Cardiac muscle cell (in vitro differentiated cells and primary cell): ENCODE measurements at places on chromosomes 5 and 9.

DNA sequence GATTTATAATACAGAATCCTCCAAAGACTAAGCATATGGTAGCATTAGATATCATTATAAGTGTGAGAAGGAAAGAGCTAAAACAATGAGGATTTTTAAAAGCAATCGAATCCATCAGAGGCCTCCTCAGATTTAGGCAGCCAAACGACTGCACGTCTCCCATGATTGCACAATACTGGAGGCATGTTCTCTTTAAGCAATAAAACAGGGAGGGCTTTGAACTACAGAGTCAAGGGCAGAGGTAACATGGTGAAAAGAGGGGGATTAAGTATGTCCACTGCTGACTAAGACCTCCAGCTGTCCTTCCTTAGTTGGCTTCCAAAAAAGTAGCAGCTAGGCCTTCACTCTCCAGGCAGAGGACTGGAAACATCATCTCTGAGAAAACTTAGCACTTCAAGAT lies 298.7 kb upstream of the RGMB start:
- DNase-seq, result no peak

GRCh38 chr5:26482810-26483375 lies 555.5 kb downstream of the CDH9 start:
- DNase-seq, result peak; percentile 55

GRCh38 chr9:69946800-69947437 lies 96.7 kb upstream of the MAMDC2 start:
- no peak for DNase-seq

DNA sequence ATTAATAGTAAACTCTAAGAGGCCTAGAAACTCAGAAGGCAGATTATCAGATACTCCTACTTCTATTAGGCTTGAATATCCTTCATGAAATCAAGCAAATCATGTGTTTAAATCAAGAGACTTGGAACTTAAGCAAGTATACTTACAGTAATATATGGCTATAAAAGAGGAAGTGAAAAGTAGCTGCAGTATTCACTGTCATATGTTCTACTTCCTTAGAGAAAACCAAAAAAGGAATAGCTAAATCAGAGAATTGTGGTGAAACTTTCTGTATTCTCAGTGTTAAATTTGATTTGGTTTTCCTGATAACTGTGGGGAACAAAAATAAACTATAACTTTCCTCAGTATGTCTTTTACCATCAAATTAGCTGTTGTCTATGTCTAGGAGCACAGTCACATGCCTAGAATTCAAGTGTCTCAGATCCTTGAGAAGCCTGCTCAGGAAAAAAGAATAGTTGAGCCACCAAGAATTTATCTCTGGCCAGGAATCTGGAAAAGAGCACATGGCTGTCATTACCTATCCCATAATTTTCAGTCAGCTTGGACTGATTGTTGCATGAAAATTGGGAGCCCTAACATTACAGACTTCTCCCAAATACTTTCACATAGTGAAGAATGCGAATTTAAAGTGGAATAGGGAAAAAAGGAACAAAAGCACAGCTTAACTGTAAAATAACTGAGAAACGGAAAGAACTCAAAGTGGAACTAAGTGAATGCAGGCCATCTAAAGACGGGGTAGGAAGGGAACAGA lies 1.7 kb downstream of the FKBP15 start:
- no peak for DNase-seq

DNA sequence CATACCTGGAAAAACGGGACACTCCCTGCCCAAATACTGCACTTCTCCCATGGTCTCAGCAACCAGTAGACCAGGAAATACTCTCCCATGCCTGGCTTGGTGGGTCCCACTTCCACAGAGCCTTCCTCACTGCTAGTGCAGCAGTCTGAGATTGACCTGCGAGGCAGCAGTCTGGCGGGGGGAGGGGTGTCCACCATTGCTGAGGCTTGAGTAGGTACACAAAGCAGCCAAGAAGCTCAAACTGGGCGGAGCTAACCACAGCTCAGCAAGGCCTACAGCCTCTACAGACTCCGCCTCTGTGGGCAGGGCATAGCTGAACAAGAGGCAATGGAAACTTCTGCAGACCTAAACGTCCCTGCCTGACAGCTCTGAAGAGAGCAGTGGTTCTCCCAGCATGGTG lies 191.5 kb upstream of the FTMT start:
- no peak for DNase-seq

GRCh38 chr9:16308645-16309044 lies 561.8 kb downstream of the BNC2 start:
- no peak for DNase-seq

- DNase-seq, result no peak
Measured at GRCh38 chr9:112550531-112550930, 63.9 kb downstream of the KIAA1958 start.

- peak; percentile 76 for DNase-seq
Measured at GRCh38 chr5:17289681-17290539, 72.5 kb downstream of the BASP1 start.

GRCh38 chr5:53545744-53546143 lies 14.7 kb upstream of the NDUFS4 start:
- DNase-seq, result no peak

DNA sequence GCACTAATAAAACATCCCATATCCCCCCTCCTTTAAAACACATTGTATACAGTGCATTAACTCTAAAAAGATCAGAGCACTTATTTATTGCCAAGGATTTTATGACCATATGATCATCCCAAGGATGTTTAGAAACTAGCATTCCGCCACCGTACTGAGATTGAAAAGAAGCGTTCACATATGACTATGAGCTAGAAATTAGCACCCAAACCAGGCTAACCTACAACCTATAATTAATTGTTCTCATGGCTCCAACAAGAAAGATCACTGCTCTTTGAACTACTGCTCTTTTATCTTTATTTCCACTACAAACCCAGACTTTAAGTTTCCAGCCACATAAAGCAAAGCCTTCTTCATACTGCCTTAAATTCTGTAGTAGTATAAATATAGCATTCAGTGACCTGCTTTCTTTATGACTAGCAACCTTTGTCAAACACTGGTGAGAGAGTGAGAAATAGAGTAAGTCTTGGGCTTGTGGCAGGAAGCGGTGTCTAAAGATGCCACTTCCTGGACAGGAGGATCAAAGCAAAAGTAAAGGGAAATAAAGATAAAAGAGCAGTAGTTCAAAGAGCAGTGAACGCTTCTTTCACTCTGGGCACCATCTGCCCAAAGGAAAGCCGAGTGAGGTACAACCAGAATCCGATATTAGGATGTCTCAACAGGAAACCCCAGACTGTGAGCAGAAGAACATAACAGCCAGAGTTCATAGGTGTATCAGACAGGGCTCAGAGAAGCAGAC lies 151.1 kb upstream of the ERCC6L2 start:
- DNase-seq, result no peak

DNA sequence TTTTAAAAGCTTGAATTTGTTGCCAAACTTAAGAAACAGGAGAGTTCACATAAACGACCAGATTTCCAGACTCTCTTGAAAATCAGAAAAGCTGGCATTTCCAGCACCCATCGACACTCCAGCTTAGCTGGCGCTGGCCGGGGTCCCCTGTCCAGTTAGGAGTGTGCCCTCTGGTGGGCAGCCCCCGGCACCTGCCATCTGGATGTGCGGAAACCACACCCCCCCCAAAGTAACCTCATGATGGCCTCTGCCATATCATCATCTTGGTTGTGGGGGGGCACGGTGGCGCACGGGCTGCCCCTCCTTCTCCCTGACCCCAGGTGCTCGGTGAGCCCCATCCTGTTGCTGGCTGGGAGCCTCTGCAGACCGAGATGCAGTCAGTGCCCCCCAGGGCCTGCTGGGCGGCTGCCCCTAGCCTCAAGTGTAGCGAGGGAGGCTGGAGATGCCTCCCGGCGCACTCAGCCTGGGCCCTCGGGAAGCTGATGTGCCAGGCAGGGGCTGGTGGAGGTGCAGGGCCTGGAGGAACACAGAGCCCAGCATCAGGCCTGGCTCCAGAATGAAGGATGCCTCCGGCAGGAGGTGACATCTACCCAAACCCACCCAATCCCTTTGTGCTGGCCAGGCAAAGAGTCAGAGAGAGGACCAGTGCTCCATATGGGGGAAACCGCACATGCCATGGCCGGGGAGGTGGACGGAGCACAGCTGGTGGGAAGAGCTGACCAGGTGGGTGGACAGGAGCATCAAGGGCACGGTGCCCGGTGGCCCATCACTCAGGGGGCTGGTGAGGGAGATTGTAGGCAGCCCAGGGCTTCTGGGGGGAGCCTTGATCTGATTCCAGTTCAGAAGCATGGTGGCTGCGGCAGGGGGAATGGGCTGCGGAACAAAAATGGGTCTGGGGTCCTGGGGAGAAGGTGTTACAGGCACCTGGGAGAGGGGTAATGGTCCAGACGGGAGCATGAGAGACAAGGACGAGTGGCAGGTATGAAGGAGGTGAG lies 70.6 kb downstream of the ADAMTS2 start:
- DNase-seq, result no peak

- peak; percentile 52 for DNase-seq
Measured at GRCh38 chr9:21031091-21031807, at the start of gene HACD4. HACD4 (minus strand) TSS chr9:21031640; CDS start chr9:21031590, 50 bp downstream.

GRCh38 chr5:176639981-176640380 lies 7.3 kb upstream of the TSPAN17 start:
- peak; percentile 43 for DNase-seq

DNA sequence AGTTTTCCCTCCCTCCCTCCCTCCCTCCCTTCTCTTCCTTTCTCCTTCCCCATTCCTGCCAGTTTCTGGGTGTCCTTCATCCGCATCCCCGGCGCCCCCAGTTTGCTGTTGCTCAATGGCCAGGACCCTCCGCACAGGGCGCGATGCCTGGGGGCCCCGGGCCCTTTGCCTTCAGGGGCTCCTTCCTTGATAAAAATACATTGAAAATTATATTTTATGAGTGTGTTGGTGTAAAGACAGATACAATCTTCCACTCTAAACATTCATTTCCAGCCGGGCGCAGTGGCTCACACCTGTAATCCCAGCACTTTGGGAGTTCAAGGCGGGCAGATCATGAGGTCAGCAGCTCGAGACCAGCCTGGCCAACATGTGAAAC lies 7.6 kb upstream of the AGPAT2 start:
- DNase-seq, result no peak

DNA sequence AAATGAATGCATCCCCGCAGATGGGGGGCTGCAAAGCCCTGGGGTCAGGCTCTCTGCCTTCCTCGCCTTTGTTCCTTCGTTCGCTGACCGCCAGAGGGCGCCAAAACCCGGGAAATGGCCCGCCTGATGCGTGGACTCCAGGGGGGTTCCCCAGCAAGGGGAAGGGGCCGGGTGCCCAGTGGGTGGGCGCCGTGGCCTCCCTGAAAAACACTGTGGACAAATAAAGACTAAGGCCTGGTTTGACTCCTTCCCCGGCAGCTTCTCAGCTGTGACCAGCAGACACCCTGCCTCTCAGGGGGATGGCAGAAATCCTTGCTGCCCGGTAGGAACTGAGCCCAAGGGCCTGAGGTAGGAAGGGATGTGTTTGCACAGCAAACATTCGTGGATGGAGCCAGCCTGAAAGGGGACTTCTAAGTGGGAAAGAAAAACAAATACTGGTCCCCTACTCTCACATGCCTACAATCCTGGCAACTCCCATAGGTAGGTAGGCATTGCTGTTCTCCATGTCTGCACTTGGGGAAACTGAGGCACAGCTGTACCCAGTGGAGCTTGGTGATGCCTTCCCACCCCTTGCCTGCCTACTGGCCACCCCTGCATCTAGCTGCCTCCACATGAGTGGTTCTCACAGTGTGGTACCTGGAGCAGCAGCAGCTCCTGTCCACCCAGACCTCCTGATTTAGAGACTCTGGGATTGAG lies 57.7 kb downstream of the DUSP1 start:
- peak; percentile 35 for DNase-seq

GRCh38 chr5:1125030-1125357 lies 13.1 kb upstream of the SLC12A7 start:
- peak; percentile 64 for DNase-seq

DNA sequence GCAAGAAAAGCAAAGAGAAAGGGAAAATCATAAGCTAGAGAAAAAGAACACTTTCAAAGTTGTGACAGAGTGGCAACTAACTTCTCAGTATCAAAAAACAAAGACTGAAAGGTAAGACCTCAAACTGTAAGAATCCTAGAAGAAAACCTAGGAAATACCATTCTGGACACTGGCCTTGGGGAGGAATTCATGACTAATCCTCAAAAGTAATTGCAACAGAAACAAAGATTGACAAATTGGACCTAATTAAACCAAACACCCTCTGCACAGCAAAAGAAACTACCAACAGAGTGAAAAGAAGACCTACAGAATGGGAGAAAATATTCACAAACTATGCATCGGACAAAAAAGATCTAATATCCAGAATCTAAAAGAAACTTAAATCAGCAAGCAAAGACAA lies 79.1 kb downstream of the FEM1C start:
- peak; percentile 28 for DNase-seq

DNA sequence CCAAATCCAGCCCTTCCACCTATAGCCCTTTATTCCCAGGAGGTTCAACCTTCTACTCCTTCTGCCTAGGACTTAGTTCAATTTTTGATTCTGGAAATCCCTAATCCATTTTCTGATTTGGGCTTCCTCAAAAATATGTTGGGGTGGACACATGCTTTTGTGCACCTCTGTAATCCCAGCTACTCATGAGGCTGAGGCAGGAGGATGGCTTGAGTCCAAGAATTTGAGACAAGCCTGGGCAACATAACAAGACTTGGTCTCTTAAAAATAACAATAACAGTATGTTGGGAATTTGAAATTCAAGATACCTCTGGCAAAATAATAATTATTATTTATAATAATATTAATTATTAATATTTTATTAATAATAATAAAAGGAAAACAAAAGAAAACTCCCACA lies 188.7 kb upstream of the TLE4 start:
- DNase-seq, result no peak

DNA sequence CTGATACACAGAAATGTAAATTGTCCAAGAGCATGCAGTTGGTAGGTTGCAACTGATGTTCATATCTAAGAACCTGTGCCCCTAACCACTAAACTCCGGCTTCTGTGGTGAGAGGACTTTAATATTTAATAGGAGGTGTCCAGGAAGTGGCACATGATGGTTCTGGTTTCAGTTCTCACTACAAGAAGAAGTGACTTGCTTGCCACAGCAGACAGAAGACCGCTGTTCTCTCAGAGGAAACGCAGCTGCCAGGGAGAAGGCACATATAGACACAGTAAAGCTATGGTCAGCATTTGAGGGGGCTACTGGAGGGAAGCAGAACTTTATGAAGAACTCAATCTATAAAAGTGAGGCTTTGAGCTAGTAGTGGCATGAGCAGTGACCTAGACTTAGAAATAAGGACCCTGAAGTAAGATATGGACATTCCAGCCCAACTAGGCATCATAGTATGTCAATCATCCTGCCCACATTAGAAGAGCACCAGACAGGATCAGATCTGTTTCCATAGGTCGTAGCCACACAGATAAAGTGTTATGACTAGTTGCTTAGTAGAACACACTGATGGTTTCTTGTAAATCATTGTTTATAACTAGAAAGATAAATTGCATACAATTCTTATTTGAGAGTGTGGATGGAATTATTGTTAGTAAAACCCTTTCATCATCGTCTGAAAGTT lies 36.4 kb upstream of the DAB2 start:
- DNase-seq, result no peak

- no peak for DNase-seq
Measured at GRCh38 chr5:138353560-138354080, 1.1 kb downstream of the KDM3B start.

- peak; percentile 40 for DNase-seq
Measured at GRCh38 chr5:67453111-67453905, 256.7 kb upstream of the CD180 start.

- no peak for DNase-seq
Measured at GRCh38 chr9:18761742-18762300, 271.2 kb downstream of the SAXO1 start.

GRCh38 chr9:130696139-130696650 lies 2.6 kb downstream of the EXOSC2 start:
- no peak for DNase-seq
